ENCODE measurements at places on chromosomes 4 and X.
A peak's percentile ranks its signal among the peaks of the same experiment; 100 is the strongest.

- no peak for DNase-seq
These were observed 134.9 kb downstream of the C4orf33 start for GRCh38 chr4:129230846-129231245.

DNA sequence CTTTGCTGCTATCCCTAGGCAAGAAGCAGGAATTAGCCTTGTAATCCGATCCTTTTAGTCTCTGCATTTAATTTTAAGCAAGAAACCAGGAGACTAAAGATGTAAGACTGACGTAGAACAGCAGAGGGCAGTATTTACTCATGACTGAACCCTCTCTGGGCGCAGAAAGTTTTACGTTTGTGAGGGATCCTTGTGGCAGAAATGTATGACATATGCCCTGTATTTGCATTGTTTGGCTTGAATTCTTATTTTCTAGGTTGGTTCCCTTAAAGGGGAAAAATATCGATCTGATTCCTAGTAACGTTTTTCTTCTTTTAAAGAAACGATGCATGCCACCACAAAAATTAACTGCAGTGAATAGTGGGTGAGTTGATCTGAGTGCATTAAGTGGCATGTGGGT, 1.3 kb upstream of the FAT4 start:
- DNase-seq: peak; percentile 95

- DNase-seq: no peak
These were observed 111.3 kb upstream of the PAQR3 start for GRCh38 chr4:79050541-79050880.

DNA sequence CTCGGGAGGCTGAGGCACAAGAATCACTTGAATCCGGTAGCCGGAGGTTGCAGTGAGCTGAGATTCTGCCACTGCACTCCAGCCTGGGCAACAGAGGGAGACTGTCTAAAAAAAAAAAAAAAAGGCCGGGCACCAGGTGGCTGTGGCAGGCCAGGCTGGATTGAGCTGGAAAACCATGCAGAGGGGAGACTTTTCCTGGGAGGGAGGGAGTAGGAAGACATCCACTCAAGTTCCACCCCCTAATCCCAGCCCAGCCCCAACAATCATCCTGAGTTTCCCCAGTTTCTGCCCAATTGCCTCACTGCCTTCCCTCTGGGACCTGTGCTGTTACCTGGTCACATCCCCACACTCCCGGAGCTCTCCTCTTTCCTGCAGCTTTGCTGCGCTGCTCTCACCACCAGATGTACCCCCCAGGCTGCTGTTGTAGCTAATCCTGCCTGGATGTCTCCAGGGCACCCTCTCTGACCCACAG, 9.0 kb upstream of the TSPYL2 start:
- no peak for DNase-seq

- DNase-seq: no peak
These were observed 181.2 kb downstream of the AFAP1 start for GRCh38 chr4:7758476-7758875.

- peak; percentile 44 for DNase-seq
These were observed 44.7 kb downstream of the SLC10A7 start for GRCh38 chr4:146477054-146477453.

DNA sequence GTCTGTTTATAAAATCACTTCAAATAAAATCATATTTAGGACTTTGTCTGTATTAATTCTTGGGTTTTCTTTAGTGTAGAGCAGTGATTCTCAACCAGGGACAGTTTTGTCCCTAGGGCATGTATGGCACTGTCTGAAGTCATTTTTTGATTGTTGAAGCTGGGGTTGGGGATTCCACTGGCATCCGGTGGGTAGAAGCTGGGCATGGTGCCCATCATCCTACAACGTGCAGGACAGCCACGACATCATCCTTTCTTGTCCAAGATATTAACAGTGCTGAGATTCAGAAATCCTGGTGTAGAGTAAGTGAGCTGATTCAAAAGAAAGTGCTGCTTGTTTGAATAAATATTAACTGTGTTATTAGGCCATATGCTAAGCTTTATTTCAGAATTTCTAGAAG, 28.6 kb downstream of the DCLK2 start:
- no peak for DNase-seq

DNA sequence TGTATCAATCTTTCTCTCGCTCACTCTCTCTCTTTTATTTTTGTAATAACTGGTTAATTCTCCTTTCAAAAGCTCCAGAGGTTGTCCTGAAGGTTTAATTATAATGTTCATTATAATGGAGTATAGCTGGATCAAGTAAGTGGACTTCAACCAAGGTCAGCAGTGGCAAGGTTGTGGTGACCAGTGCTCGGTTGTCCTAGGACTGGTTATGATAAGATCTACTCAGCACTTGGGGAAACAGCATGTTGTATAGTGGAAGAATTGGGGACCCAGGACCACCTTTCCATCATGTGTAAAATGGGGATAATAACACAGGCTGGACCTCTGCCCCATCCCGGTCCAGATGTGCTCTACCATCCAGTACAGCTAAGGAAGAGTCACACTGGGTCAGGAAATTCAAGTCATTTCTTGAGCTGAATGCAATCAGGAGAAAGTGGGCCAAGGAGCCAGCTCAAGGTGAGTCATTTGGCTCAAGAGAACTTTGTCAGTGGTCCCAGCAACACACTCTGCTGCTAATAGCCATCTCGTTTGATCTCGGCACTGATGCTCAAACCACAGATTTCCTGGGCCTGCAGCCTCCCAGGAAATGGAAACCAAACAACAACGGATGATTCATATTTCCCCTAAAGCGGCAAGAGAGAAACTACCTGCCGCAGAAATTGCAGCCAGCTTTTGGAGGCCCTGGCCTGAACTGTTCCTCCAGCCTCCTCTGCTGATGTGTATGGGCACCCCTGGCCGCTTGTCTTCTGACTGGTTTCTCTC, 123.6 kb upstream of the RBPJ start:
- DNase-seq: peak; percentile 97

- DNase-seq: no peak
These were observed 17.5 kb downstream of the PLP1 start for GRCh38 chrX:103794119-103794518.

GRCh38 chr4:8266508-8266907, 3.0 kb upstream of the HTRA3 start:
- DNase-seq: peak; percentile 46

DNA sequence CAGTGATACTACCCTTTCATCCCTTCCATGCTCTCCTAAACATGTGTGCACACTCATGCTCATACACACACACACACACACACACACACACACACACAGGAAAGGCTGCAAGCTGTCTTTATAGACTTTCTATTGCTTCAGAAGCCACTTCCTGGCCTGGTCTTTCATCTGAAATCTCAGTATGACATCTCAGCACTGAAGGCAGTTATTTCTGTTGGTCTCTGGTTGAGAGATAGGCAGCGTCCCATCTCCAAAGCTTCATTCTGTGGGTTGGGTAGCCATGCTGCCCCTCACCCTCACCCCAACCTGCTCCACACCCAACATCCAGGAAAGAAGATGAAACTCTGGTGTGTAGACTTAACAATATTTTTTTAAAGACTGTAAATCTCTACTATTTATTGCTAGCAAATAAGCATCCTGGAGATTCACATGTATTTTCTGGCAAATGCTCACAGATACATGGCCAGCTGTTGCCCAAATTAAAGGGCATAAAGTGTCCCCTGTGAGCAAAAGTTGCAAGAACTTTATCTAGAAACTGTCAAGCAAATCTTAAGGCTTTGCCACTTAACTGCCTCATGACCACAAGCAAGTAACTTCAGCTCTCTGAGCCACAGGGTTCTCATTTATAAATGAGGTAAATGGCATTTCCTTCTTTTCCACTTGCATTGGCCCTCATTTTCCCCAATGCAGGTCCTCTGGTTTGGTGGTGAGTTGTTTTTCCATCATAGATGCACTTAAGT, 189.8 kb upstream of the AFF2 start:
- no peak for DNase-seq

DNA sequence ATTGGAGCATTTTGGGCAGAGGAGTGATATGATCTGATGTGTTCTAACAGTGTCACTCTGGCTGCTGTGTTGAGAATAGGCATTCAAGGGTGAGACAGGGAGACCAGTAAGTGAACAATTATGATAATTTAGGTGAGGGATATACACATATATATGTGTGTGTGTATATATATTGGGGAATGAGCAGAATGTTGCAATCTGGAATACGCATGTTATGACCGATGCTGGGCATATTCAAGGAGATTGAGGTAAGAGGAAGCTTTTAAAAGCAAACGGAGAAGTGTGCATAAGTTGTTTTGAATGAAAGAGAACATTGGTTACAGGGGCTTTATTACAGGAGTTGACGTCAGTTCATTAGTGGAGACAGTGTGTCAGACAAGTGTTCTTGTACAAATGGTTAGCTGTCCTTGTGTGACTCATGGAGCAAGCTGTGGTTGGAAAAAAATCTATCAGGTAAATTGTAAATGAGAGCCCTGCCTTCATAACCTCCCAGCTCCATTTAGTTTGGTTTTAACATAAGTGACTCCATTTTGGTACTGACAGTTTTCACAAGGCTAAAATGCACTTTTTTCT, 442.5 kb upstream of the LCORL start:
- no peak for DNase-seq

- no peak for DNase-seq
These were observed 3.6 kb upstream of the RENBP start for GRCh38 chrX:153948002-153948466.

- peak; percentile 87 for DNase-seq
These were observed 65.8 kb upstream of the PRPS1 start for GRCh38 chrX:107562482-107562881.

GRCh38 chr4:4492161-4492847, 49.5 kb downstream of the STX18 start:
- peak; percentile 58 for DNase-seq

DNA sequence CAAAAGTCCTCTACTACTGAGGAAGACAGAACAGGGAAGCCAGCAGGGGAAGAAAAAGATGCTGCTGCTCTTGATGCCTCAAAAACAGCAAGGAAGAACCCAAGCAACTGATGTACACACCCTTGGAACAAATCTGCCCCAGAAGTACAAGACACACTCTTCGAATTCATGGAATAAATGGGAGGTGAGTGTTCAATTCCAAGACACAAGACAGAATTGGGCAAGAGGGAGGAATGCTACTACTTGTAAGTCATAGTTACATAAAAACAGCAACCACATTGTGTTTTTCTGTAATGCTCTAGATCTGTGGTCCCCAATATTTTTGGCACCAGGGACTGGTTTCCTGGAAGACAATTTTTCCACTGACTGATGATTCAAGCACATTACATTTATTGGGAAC, 58.0 kb upstream of the H2AZ1 start:
- peak; percentile 59 for DNase-seq

- no peak for DNase-seq
These were observed 71.3 kb upstream of the FBXW7 start for GRCh38 chr4:152607178-152607577.

DNA sequence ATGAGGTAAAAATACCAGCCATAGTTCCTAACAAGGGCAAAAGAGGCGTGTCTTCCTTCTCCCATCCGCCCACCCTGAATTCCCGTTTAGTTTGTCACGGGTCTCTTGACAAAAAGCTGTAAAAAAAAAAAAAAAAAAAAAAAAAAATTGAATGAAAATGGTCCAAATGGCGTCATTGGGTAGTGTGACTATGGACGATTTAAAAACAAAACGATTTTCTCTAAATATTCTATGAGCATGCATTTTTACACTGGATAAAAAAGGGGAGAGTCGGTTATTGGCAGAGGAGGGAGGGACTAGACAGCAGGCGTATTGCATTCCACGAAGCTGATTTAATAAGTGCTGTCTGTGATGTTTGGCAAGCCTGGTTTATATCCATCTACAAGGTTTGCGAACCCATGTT, at the start of gene FAM133A:
FAM133A (plus strand) TSS at position 338 of the 403 bp plus-strand sequence. CDS start 35,214 bp downstream, outside the sequence.
- peak; percentile 19 for DNase-seq

GRCh38 chrX:119410027-119410819, 11.1 kb downstream of the SLC25A43 start:
- peak; percentile 82 for DNase-seq

DNA sequence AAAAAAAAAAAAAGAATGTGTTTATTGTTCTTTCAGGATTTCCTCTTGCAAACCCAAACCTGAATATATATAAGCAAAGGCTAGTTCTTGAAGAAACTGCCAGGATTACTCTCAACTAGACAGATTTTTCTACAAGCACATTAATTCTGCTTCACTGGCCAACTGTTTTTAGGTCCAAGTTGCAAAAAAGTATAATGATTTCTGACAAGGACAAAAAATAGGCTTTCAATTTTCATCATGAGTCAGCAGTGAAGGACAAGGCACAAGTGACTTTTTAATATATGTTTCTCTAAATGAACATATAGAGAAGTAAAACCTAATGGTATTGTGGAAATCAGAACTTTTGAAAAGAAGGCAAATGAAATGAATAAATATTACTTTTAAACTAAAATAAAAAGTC, 73.7 kb downstream of the ELOVL6 start:
- DNase-seq: no peak

- no peak for DNase-seq
These were observed 1.2 kb downstream of the RBBP7 start for GRCh38 chrX:16868920-16869319.

- DNase-seq: no peak
These were observed 106.8 kb downstream of the FSTL5 start for GRCh38 chr4:162056990-162057389.

- DNase-seq: peak; percentile 44
These were observed 127.2 kb downstream of the FBXW7 start for GRCh38 chr4:152408514-152409327.

DNA sequence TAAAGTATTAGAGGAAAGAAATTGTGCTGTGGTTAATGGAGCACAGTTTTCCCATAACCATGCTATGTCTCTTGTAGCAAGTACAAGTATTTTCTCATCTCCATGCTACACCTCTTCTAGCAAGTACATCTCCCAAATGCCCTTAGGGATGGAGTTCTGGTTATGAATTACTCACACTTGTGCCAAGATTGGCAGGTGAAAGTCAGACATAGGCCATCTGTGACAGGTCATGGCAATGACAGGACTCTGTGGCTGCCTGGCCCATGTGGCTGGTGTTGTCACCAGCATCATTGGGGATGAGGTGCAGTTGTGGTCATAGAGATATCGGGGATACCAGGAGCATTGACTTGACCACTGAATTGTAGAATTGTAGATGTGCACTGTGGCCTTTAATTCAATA, 310.2 kb downstream of the FAT4 start:
- no peak for DNase-seq

- DNase-seq: no peak
These were observed 53.2 kb upstream of the BBS12 start for GRCh38 chr4:122679317-122679716.

DNA sequence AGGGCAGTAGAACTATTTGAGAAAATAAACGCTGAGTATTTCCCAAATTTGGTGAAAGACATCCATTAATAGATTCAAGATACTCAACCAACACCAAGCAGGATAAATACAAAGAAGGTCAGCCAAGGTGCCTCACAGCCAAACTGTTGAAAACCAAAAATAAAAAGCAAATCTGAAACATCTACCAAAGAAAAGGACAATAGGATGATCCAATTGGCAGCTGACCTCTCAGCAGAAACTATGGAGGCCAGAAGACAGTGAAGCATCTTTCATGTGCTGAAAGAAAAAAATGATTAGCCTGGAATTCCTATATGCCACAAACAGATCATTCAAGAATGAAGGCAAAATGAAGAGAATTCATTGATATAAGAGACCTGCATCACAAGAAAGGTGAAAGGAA, 44.9 kb downstream of the USP46 start:
- no peak for DNase-seq

GRCh38 chr4:15913631-15913970, 24.9 kb downstream of the FGFBP1 start:
- DNase-seq: peak; percentile 95

- DNase-seq: peak; percentile 94
These were observed 260.6 kb upstream of the BOD1L1 start for GRCh38 chr4:13888112-13888511.

- DNase-seq: no peak
These were observed 34.0 kb downstream of the LHFPL1 start for GRCh38 chrX:112645774-112646173.
